Motor neuron (in vitro differentiated cells): ENCODE measurements at places on chromosomes 1 and 21.

DNA sequence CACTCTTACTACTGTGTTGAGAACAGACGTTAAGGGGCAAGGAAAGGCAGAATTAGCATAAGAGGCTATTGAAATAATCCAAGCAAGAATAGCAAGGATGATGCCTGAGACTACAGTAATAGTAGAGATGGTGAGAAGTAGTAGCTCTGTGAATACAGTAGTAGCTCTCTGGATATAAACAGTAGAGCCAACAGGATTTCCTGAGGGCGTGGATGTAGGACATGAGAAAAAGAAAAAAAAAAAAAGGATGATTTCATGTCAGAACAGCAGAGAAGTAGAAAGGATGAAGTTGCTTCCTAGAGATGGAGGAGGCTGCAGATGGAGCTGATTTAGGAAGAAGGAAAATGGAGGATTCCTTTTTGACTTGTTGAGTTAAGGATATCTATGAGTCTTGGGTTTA lies 112.3 kb downstream of the OMA1 start:
- no peak for ATAC-seq

DNA sequence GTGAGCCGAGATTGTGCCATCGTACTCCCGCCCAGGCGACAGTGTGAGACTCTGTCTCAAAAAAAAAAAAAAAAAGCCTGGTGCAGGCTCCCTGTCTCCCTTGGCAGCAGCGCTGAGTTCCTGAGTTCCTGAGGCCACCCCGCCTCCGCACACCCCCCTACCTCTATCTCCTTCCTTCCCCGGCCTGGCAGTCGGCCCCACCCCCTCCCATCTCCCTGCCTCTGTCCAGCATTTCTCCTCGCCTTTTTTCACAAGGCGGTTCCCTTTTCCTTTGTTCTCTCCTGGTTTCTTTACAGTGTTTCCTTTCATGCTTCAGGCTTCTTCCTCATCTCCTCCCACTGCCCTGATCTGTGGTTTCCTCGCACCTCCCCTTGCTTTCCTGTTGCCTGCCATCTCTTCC lies 2.7 kb downstream of the RORC start:
- peak; percentile 83 for ATAC-seq

DNA sequence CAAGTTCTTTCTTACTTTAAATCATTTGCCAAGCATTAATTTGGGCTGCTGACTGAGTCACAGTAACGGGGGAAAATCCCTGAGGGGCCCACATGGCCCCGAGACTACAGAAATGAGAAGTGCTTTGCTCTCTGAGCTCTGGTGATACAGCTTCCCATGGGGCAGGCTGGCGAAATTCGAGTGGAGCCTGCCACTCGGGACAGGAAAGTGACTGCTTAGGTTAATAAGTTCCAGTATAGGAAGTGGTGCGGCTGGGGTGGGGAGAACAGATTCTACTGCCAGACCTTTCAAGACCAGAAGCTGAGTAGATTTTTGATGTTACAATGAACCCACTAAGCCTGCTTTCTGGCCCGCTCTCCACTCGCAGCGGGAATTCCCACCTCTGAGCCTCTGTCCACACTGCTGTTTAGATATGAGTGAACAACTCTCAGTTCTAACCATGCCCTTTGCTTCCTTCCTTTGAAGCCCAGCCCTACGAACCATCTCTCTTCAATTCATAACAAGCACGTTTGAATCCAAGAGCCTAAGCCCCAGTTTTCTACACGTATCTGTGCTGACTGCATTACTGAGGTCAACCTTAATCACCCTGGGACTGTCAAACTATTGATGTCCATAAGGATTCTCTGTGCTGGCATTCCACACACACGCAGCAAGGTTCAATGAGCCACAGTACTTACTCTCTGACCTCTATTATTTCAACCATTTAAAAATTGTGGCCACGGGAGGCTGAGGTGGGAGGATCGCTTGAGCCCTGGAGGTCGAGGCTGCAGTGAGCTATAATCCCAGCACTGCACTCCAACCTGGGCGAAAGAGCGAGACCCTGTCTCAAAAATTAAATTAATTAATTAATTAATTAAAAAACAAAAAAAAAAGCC lies 9.6 kb downstream of the ZBTB17 start:
- ATAC-seq, result no peak

GRCh38 chr1:1156140-1157032 lies 17.3 kb upstream of the TTLL10 start:
- no peak for ATAC-seq

DNA sequence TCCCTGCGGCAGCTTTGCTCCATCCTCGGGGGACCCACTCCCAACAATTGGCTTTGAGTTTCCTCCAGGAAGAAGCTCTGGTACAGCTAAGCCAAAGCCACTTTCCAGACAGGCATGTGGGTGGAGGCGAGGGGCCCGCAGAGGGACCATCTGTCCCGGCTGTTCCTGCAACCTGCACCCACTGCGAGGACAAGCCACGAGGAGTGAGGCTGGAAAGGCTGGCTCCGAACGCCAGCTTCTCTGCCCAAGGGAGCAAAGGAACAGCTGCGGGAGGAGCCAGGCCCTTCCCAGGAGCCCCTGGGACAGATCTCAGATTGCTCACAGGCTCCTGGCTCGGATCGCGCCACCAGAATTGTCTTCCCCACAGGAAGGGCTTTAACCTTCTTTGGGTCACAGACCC lies 28.3 kb upstream of the PEF1 start:
- no peak for ATAC-seq

GRCh38 chr1:11320153-11320936 lies 47.3 kb downstream of the UBIAD1 start:
- ATAC-seq, result peak; percentile 55

- peak; percentile 49 for ATAC-seq
Measured at GRCh38 chr1:29124366-29125236, 898 bp upstream of the TMEM200B start.

DNA sequence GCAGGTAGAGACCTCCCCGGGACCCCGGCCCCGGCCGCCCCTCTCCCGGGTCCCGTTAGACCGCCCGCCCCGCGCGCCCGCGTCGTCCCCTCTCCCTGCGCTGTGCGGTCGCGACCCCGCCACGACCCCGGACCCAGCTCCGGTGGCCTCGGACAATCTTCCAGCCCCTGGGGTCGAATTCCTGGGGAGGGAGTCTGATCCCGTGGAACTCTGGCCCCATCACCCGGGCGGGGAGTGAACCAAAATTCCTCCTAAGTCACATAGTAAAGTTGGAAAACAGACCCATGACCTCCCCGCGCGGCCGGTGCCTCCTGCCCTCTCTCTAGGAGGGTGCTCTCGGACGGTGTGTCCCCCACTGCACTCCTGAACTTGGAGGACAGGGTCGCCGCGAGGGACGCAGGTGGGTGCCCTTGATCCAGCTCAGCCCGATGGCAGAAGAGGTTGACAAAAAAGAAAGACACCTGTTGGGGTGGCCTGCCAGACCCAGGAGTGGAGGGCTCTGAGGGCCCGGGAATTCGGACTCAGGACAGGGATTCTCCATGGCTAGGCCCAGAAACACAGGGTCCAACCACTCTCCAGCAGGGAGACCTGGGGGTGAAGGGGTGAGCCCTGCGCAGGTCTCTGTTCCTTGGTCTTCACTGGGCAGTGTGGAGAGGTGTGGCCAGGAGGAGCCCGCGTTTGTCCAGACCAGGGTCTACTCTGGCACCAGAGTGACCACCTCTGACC lies 451 bp downstream of the ADAMTSL4 start:
- no peak for ATAC-seq

GRCh38 chr1:201882665-201883132 lies 6.0 kb upstream of the SHISA4 start:
- peak; percentile 35 for ATAC-seq

- ATAC-seq, result peak; percentile 87
Measured at GRCh38 chr1:93715529-93716126, 34.0 kb upstream of the BCAR3 start.

DNA sequence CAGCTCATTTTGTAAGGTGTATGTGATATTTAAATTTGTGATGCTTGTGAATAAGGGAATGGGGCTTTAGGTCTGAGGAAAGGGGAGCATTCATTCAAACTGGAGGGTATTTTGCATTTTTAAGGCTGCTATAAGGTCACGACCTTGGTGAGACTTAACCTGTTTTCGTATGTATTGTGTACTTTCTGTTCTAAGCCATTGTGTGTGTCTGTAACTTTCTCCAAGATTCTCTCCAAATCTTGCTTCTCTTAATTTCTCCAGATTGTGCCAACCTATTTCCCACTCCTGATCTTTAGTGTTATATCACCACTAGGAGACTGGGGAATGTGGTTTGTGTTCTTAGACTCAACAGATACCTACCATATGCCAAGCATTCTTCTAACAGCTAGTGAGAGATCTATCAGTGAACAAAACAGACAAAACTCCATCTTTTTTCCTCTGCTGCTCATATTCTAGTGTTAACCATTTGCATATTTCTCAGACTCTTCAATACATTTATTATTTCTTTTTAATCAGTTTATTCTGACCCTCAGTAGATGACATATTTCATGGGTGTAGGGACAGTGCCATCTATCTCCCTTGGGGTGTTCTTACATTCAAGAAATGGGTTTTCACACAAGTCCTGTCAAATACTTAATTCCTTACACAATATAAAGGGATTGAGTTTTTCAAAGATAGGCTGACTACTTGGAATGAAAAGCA lies 27.5 kb downstream of the ATP1B1 start:
- no peak for ATAC-seq

GRCh38 chr1:70409136-70409535 lies 1.9 kb upstream of the CTH start:
- ATAC-seq, result no peak

GRCh38 chr1:216881695-216882094 lies 158.5 kb upstream of the ESRRG start:
- no peak for ATAC-seq

DNA sequence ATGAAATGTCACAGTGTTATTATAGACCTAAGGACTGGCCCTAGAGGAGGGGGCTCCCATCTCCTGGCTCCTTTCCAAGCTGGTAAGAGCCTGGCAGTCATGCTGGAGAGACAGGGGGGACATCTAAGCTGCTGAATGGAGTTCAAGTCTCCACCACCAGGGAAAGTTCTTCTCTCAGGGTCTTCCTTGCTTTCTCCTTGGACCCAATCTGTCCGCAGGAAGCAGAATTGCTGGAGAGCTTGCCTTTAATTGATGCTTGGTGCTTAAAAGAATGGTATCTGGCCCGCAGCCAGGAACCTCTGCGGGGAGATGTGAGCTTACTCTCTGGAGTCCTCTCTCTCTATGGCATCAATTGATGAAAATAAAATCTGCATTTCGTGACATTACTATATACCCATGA lies 25.1 kb downstream of the IRF2BP2 start:
- peak; percentile 30 for ATAC-seq

DNA sequence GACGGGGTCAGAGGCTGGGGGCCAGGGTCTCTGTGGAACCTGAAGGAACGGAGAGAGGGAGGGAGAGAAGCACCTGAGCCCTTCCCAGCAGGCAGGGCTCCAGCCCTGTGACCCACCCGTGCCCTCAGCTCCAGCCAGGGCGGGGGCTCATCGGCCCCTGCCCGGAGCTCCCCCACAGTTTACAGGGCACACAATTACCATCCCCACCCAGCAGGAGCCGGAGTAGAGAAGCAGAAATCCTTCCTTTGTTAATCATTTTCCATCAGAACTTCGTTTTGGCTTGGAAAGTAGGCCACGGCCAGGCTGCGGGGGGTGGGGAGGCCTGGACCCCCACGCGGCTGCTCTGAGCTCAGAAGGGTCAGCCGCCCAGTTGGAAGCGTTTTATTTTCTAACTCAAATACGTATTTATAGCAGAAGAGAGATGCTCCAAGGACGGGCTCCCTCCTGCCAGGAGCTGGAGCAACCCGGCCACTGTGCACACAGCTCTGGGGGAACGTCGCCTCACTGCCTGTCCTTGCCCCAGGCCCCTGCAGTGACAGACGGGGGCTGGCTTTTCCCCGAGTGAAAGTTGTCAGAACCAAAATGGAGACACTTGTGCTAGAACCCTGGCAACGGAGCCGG lies 42.7 kb upstream of the ADARB1 start:
- no peak for ATAC-seq

DNA sequence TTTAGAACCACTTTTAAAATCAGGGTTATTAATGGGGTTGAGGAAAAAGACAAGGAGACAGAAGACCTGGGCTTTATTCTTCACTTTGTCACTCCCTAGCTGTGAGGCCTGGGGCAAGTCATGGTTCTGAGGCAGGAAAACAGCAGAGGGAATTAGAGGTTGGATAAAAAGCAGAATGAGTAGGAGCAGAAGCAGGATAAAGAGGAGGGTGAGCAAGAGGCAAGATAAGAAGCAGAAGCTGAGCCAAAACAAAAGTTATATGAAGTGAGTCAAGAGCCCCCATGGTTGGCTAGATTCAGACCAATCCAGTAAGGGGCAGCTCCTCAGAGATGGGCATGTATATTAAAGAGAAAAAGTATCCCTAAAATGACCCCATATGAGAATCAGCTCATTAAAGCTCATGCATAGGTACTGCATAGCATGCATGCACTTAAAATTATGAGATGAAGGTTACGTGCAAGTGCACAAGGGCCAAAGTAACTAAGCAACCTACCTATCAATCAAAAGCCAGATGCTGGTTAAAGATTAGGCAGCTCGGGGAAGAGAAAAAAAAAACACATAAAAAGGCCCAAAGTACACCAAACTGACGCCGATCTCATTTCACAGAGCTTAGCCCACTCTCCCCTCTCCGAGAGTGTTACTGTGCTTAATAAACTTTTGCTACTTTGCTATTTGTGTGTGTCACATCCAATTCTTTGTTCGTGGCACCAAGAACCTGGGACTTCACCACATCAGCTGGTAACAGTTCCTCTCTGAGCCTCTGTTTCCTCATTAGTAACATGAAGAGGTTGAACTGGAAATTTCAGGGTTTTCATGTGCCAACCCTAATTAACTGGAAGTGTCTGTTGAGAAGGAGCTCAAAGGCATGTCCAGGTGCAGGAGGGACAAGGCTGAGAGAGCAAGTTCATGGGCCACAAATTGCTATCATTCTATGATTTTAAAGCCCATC lies 2.2 kb downstream of the AVPR1B start:
- no peak for ATAC-seq
